Glomerular endothelial cell (primary cell): ENCODE measurements at places on chromosomes 16 and 17. TPM values are rescaled to one million over a fixed set of nuclear protein-coding genes. Genes with fewer than 3 reads are reported as not detected.

DNA sequence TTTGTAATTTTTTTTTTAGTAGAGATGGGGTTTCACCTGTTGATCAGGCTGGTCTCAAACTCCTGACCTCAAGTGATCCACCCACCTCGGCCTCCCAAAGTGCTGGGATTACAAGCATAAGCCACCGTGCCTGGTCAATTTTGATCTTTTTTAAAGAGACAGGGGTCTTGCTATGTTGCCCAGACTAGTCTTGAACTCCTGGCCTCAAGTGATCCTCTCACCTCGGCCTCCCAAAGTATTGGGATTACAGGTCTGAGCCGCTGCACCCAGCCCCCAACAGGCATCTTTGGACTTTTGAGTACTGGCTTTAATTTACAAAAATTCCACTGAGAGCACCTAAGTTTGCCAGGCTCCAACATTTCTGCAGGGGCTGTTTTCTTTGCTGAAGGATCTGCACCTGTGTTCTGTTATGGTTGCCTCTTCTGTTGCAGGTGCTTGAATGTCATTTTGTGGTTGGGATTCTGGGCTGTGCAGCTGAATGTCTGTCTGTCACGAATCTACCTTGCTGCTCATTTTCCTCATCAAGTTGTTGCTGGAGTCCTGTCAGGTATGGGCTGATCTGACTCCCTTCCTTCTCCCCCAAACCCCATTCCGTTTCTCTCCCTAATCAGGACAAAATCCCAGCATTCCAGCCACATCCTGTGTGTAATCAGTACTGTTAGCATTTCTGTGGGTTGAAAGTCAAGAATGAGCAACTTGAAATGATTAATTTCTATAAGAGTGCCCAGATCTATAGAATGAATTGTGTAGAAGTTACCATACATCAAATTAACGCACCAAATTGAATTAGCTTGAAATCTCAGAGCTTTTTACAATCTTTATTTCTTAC lies 8.5 kb downstream of the G6PC1 start:
- DNase-seq, result no peak

DNA sequence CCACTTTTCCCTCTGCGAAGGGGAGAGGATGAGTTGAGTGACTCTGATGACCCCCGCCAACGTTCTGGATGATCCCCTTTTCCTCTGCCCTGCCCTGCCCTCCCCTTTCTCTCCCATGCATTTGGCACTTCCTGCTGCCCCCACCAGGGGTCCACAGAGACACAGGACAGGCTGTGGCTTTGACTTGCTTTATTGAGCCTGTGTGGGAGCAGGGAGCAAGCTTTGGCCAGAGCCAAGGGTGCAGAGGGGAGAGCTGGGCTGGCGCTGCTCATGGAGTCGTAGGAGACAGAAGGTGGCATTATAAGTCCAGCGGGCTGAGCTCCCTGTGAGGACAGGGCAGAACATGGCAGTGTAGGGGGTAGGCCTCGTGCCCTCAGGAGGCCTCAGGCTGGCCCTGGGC lies 1.6 kb downstream of the PPY start:
- no peak for DNase-seq

DNA sequence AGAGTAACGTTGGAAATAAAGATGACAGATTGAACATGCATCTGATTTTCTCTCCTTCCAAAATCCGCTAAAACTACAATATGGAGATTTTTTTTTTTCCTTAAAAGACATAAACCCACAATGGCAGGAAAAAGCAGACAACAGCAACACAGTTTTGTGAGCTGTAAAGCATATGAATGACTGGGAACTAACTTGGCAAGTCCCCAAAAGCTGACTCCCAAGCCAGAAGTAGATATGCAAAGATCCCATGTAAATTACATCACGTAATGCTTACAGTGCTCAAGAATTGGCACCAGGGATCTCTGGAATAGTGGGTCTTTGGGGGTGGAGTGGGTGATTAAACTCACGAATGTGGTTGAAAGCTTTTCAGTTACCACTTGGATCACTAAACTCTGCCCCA lies 106.6 kb downstream of the ELAC2 start:
- no peak for DNase-seq

- DNase-seq, result no peak
Measured at GRCh38 chr16:85326113-85326793, 214.0 kb upstream of the CIBAR2 start.

- no peak for DNase-seq
Measured at GRCh38 chr16:70804734-70805169, 3.8 kb upstream of the VAC14 start.

DNA sequence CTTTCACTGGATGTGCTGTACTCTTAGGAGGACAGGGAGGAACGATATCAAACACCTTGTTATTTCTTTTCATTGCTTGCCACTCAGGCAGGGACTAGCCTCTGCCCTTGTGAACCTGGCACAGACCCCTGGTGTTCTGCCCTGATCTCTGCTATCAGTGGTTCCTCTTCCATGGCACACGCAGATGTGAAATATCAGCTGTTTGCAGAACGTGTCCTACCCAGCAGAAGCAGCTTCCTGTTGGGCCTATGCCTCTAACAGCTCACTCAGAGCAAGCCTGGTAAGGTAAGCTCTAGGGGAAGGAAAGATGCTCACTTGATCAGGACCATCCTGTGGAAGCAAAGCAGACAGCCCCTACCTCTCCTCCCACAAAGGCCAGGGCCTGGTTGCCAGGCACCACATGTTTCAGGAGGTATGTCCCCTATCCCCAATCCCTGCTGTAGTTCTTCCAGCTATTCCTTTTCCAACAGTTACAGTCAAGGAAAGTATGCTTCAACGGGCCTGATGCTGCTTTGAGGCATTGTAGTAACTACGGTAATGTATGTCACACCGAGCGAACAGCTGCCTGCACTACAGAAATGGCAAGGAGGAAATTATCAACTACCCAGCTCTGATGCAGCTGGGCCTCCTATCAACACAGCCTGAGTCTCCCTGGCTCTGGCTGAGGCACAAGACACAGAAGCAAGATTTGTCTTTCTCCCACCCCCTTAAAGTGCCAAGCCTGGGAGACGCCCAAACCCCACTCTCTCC lies 41.3 kb upstream of the GFOD2 start:
- DNase-seq, result no peak

- no peak for DNase-seq
Measured at GRCh38 chr16:56988161-56988947, 1.0 kb upstream of the NLRC5 start.

GRCh38 chr17:62797959-62798358 lies 10.2 kb downstream of the MARCHF10 start:
- no peak for DNase-seq

- no peak for DNase-seq
Measured at GRCh38 chr16:80437707-80438106, 103.1 kb upstream of the DYNLRB2 start.

GRCh38 chr17:70093163-70093562 lies 18.1 kb downstream of the KCNJ16 start:
- no peak for DNase-seq

DNA sequence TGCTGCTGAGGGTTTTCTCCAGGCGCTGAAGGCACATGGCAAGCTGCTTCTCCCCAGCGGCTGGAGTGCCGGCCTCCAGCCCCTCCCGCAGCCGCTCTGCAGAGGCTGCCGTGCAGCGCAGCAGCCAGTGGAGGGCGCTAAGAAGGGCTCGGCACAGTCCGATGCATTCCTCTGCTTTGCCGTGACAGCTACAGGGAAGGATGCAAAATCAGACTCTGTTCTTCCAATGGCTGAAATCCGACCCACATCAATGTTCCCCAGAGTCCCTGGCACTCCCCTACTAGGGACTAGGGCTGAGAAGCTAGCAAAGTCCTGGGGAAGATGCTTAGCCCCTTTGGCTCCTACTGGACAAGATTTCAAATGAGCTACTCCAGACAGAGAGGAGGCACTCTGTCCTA lies 19.0 kb downstream of the MED24 start:
- DNase-seq, result no peak

DNA sequence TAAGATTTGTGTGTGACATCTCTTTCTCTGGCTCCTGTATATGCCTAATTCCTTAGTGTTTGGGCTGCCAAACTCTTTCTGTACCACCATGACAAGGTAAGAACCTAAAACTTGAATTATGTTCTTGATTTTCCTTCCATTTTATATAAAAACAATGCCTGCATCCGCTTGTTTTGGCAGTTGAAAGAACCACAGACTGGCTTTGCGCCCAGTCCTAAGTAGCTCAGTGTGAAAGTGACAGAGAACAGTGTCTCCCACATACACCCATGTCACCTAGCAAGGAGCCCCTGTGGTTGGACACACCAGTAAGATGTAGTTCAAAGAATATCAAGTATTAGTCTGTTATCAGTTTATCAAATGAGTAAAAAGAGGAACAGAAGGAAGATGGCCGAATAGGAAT lies 40.7 kb upstream of the SLC6A2 start:
- no peak for DNase-seq

DNA sequence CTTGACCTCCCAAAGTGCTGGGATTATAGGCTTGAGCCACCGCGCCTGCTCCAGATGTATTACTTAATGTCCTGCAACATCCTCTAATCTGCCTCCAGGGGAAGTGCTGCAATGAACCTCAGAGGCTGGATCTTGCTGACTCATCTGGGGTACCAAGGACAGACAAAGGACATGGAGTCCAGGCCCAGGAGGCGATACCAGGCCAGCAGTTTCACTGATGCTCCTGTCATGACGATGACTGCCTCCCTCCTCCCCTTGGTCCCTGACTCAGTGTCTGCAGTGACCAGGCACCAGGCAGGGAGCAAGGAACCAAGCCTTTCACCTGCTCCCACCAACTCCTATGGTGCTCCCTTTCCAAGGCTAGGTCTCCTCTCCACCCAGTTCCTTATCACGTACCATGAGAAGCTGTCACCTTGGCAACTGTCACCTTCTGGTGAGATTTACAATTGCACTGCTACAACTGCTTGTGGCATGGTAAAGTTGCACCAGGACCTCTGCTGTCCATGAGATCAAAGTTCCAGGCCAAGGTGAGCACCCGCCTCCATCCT lies 21.6 kb upstream of the PHOSPHO1 start:
- no peak for DNase-seq

DNA sequence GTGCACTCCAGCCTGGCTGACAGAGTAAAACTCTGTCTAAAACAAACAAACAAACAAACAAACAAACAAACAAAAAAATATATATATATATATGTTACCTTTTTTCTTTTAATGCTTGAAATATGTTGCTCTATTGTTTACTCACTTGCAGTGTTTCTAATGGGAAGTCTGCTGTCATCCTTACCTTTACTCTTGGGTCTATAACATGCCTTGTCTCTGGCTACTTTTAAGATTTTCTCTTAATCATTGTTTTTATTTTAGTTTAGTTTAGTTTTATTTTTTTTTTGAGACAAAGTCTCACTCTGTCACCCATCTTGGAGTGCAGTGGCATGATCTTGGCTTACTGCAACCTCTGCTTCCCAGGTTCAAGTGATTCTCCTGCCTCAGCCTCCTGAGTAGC lies 16.1 kb upstream of the TNRC6A start:
- no peak for DNase-seq

GRCh38 chr17:39643271-39643670 lies 6.3 kb downstream of the STARD3 start:
- no peak for DNase-seq

DNA sequence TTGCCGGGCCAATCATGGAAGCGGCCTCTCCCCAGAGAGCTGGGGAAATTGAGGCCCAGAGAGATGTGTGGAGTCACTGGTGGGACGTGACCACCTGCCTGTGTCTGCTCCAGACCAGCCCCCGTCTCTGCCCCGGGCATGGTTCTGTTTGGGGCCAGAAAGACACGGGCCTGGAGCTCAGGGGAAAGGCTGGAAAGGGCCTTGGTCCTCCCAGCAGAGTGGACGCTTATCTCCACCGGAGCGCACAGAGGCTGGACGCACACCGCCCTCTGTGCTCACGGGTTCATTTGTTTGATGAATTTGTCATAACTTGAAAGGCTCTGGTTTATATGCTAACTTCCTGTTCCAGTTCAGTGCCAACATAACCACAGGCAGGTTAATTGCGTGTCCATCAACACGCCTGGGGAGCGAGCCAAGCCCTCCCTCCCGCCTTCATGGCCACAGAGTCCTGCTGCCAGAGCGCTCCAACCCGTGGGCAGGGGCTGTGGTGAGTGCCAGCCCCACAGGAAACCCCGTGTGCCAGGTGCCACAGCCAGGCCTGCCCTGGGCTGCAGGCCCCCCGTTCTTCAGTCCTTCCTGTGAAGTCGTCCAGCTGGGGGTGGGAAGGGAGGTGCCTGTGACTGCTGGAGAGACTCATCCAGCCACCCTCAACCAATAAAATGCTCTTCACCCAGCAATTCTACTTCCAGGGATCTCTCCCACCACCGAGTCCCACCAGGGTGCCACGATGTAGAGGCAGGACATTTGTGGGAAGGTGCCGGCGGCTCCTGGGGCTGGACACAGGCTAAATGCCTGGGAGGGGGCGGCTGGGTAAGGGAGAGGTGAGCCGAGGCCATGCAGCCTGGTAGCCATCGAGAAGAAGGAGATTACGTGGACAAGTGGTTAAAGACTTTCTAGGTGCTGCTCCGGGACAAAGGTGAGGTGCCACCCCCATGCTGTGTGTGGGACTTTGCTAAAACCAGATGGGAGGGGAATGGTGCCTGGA lies 29.4 kb upstream of the BAHCC1 start:
- DNase-seq, result no peak

DNA sequence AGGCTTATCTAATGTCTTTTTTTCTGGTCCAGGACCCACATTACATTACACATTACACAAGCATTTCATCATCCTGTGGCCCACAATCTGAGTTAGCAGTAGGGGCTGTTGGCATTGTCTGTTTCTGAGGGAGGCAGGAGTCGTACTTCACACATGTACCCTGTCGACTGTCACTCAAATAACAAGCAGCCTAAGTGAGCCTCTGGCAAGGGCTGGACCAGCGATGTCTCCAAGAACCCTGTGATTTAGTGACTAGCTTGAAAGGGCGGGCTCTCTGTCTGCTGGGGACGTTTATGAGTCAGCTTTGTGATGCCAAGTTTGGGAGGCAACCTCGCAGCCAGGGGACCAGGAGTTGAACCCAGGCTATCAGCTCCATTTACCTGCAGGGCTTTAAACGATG lies 251.4 kb downstream of the HS3ST3B1 start:
- no peak for DNase-seq

WNT9B gene
- not detected in 2 replicates for total RNA-seq

APOBR gene
- not detected in 2 replicates for total RNA-seq

SHCBP1 gene
- 2.6 and 6.5 TPM in 2 replicates for total RNA-seq

SPEM2 gene
- not detected in 2 replicates for total RNA-seq

RNF43 gene
- total RNA-seq, result 0.05 TPM in 1 of 2 replicates, not detected in the other

FN3K gene
- total RNA-seq, result 2.9 and 19.7 TPM in 2 replicates

MEIOB gene
- 0.10 and 0.88 TPM in 2 replicates for total RNA-seq

ITGB3 gene
- 111 and 185 TPM in 2 replicates for total RNA-seq

CASKIN1 gene
- total RNA-seq, result 0.10 and 0.18 TPM in 2 replicates

ASGR2 gene
- total RNA-seq, result not detected in 2 replicates

CPNE7 gene
- total RNA-seq, result 6.1 and 34.4 TPM in 2 replicates

MYH8 gene
- not detected in 2 replicates for total RNA-seq

PHB1 gene
- total RNA-seq, result 99.8 and 140 TPM in 2 replicates

AGRP gene
- not detected in 2 replicates for total RNA-seq

EPOP gene
- total RNA-seq, result 2.7 and 2.8 TPM in 2 replicates

MEIOC gene
- total RNA-seq, result 0.35 TPM in 1 of 2 replicates, not detected in the other

NOG gene
- total RNA-seq, result 12.1 and 64.4 TPM in 2 replicates

ADORA2B gene
- 10.7 and 17.0 TPM in 2 replicates for total RNA-seq

CDT1 gene
- total RNA-seq, result 10.9 and 17.8 TPM in 2 replicates

CNTNAP4 gene
- total RNA-seq, result not detected in 2 replicates
